Ovary (tissue), 10 donors: ENCODE measurements at places on chromosomes 7 and 10. TPM values are rescaled to one million over a fixed set of nuclear protein-coding genes. Genes with fewer than 3 reads are reported as not detected.

DNA sequence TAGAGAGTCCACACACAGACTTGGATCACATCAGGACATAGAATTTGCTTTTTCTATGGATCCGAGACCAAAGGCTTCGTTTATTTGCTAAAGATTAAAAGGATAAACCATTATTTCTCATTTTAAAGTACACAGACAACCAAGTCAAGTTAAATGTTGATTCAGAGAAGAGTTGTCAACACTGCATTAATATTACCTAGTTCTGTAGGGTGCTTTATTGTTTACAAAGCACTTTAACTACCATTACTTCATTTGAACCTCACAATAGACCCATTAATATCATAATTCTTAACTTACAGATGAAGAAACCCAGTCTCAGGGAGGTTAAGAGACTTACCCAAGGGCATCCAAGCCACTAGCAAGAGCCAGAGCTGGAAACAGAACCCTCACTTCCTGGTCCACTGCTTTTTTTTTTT is 43.2 kb upstream of the GSAP start:
- no peak for DNase-seq
- H3K27ac ChIP-seq, result no peak overlapping the region

The SPDYE8 gene
- total RNA-seq, result not detected

DNA sequence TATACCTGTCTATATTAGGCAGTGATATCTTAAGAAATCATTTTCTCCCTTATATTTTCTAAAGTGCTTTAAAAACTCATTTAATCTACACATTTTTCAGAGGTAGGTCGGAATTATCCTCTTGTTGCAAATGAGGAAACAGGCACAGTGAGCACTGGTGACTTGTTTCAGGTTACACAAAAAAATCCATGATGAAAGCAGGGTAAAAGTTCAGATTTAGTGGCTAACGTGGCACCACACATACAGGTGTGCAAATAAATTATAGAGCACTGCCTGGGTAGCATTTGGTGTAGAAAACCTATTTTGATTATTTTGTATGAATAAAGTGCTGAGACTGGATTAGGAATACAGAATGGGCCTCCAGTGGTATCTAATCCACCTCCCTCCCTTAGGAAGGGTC is 26.6 kb downstream of the ARMC10 start:
- no peak overlapping the region for H3K27ac ChIP-seq
- H3K4me1 ChIP-seq, result peaks cover 4% of the 10 kb centered on the region
- no peaks in the 10 kb centered on the region for H3K36me3 ChIP-seq
- H3K27me3 ChIP-seq, result no peaks in the 10 kb centered on the region
- no peak for DNase-seq

GRCh38 chr7:156865493-156865892 is 27.5 kb downstream of the LMBR1 start:
- H3K27ac ChIP-seq, result no peak overlapping the region
- no peaks in the 10 kb centered on the region for H3K36me3 ChIP-seq
- H3K4me1 ChIP-seq, result no peaks in the 10 kb centered on the region
- no peak overlapping the region for H3K4me3 ChIP-seq
- H3K27me3 ChIP-seq, result no peaks in the 10 kb centered on the region

The KEL gene
- total RNA-seq, result 1.1 TPM

DNA sequence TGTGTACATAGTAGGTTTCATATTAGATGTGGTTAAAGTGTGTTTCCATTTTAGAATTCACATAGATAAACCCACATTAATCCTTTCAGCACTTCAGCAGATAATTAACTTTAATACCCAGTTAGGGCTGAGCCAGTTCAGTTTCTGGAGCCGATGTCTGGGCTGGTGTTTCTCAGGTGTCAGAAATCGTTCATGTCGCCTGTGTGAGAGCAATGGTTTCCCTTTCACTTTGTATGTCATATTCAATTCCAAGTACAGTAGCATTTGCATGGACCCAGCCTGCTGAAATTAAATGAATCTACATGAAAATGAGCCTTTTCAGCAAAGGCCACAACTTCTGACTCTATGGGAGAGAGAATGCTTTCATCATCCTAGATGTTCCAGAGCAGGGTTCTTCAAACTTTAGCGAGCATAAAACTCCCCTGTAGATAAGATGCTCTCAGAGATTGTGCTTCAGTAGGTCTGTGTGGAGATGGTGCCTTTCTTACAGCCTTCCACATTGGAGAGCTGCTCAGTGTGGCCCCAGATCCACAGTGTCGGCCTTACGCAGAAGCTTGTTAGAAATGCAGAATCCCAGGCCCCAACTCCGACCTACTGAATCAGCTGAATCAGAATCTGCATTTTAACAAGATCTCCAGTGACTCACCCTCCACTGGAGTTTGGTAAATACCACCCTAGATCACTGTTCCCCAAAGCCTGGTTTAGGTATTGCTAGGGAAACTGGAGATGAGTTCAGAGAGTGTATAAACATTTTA is 19.6 kb downstream of the WIPF3 start:
- no peak overlapping the region for H3K27ac ChIP-seq
- H3K36me3 ChIP-seq, result no peaks in the 10 kb centered on the region
- no peak overlapping the region for H3K4me3 ChIP-seq
- H3K4me1 ChIP-seq, result peaks cover 7% of the 10 kb centered on the region

The BICC1 gene
- 23.5 TPM for total RNA-seq

GRCh38 chr10:100174699-100175677 is 10.8 kb downstream of the ERLIN1 start:
- H3K4me1 ChIP-seq, result peaks cover 2% of the 10 kb centered on the region
- H3K27me3 ChIP-seq, result no peaks in the 10 kb centered on the region
- no peak overlapping the region for H3K4me3 ChIP-seq
- no peak overlapping the region for H3K27ac ChIP-seq

The SRGN gene
- total RNA-seq, result 95.2 TPM

The AKR1C1 gene
- 18.9 TPM for total RNA-seq

DNA sequence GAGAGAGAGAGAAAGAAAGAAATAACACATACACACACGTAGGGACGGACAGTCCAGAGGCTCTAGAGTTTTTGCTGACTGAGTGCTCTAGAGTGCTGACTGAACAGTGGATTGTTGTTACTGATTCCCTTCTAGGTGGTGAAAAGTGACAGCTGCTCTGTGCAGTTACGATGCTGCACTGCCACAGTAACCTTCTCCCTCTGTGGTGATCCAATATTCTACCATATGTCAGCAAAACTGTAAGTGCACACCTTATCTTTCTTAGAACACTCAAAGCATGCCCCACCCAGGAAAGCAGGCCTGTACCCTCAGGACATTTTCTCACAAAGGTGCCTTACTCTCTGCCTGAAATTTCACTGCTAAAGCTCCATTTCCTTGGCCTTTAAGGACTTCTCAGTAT is 1023.5 kb downstream of the TYW1 start:
- no peak overlapping the region for H3K27ac ChIP-seq
- no peaks in the 10 kb centered on the region for H3K27me3 ChIP-seq
- no peak overlapping the region for H3K4me3 ChIP-seq
- no peak for DNase-seq

The C10orf62 gene
- not detected for total RNA-seq

GRCh38 chr7:32879460-32879859 is 12.1 kb downstream of the KBTBD2 start:
- H3K36me3 ChIP-seq, result no peaks in the 10 kb centered on the region
- no peak overlapping the region for H3K4me3 ChIP-seq
- no peaks in the 10 kb centered on the region for H3K27me3 ChIP-seq
- H3K27ac ChIP-seq, result no peak overlapping the region

The PDIA4 gene
- 71.0 TPM for total RNA-seq

The GRK5 gene
- 36.9 TPM for total RNA-seq
